Forelimb muscle (tissue), 1 donor: ENCODE measurements at places on chromosomes 5 and 9. TPM values are rescaled to one million over a fixed set of nuclear protein-coding genes. Genes with fewer than 3 reads are reported as not detected.

- no peak for DNase-seq
Observed at GRCh38 chr5:158270996-158271554, 412.1 kb upstream of the CLINT1 start.

- DNase-seq: no peak
Observed at GRCh38 chr5:28743716-28744110, 1705.3 kb upstream of the CDH9 start.

- DNase-seq: no peak
Observed at GRCh38 chr5:493119-493701, 31.0 kb downstream of the SLC9A3 start.

SLC34A3 gene
- 1.5 TPM for polyA plus RNA-seq

DNA sequence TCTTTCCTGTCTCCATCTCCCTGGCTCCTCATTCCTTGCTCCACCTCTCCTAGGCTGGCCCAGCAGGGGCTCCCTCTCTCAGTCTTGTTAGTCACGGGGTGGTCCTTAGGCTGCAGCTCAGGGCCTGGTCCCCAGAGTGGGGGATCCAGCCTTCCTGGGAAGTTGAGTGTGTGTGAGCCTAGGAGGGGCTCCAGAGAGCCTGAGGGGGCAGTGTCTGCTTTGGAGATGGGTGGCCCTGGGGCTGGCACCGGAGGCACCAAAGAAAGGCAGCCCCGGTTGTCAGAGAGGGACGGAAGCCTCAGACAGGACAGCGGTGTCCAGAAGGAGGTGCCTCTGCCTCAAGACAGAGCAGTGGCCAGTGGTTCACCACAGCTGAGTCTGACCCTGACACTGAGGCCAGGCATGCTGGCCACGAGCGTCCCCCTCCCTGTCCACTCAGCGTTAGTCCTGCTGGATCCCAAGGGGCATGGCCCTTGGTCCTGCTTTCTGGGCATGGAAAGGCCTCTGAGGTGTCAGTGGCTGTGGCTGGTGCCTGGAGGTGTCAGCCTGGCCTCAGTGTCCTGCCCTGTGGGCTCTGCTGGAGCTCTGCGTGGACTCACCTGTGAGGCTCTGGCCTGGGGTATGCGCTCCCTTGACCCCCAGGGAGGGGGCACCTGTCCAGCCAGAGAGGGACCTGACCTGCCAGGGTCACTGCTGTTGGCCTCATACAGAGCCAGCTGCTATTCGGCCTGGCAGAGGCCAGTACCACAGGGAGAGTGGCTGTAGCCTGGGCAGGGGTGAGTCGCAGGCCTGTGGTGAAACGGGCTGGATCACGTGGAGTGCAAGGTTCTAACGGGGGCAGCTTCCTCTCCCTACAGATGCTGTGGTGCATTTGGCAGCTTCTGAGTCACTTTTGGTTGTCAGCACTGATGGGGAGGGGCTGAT lies 130.6 kb downstream of the CACNA1B start:
- no peak for DNase-seq

ZFP37 gene
- polyA plus RNA-seq: 3.3 TPM

C9 gene
- polyA plus RNA-seq: 0.22 TPM

- no peak for DNase-seq
Observed at GRCh38 chr5:160824301-160825001, 27.6 kb downstream of the ATP10B start.

- no peak for DNase-seq
Observed at GRCh38 chr9:26537211-26537610, 355.4 kb downstream of the CAAP1 start.

DNA sequence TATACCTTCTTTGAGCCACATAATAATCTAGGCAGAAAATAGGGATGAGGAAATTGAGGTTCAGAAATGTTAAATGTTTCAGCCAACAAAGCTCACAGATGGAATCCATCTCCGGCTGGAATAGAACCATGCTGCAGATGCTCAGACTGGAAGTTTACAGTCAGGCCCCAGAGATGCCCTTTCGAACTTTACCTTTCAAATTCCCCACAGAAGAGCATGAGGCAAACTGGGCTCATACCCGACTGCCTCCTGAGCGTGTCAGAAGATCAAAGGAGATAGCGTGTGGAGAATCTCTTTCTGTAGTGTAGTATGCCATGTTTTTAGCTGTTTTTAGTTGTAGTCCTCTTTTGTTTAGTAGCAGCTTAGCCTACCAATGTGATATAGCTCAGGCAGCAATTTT lies 72.0 kb upstream of the DAP start:
- peak; percentile 48 for DNase-seq
